ENCODE measurements at places on chromosomes 2 and 18. TPM values are rescaled to one million over a fixed set of nuclear protein-coding genes. Genes with fewer than 3 reads are reported as not detected.

Gene DOK6
- 0.43 TPM for total RNA-seq

Gene PTPN2
- total RNA-seq = 57.9 TPM

Gene PMAIP1
- 3.1 TPM for total RNA-seq

Gene C1QL2
- total RNA-seq = not detected

Gene NETO1
- total RNA-seq = 0.71 TPM

Gene IGFBP2
- total RNA-seq = 371 TPM

Gene LYPD6B
- total RNA-seq = not detected

Gene KCTD1
- total RNA-seq = 17.1 TPM

Gene MOGAT1
- 2.0 TPM for total RNA-seq

Gene CCBE1
- 2.9 TPM for total RNA-seq

Gene RNF152
- total RNA-seq = 23.0 TPM

Gene PLB1
- total RNA-seq = 0.12 TPM

Gene LIMS2
- total RNA-seq = 1.2 TPM

Gene SKOR2
- not detected for total RNA-seq

Gene TUBA4A
- total RNA-seq = 0.56 TPM

Gene FAM228A
- not detected for total RNA-seq

Gene ECEL1
- total RNA-seq = 3.8 TPM

Gene PPIL3
- 152 TPM for total RNA-seq

Gene ALK
- total RNA-seq = not detected

Gene LHCGR
- total RNA-seq = not detected

Gene IL1RL2
- total RNA-seq = not detected

Gene IL36RN
- not detected for total RNA-seq

Gene COL6A3
- 0.41 TPM for total RNA-seq

Gene FAM124B
- 0.15 TPM for total RNA-seq

Gene ABCB11
- 0.09 TPM for total RNA-seq

Gene CNDP1
- total RNA-seq = not detected

Gene ANKRD36B
- 61.1 TPM for total RNA-seq

Measured in neural progenitor cell (in vitro differentiated cells).